ENCODE measurements at places on chromosomes 4 and X. TPM values are rescaled to one million over a fixed set of nuclear protein-coding genes. Genes with fewer than 3 reads are reported as not detected.

LAP3 gene
- total RNA-seq = 58.3 TPM

DGAT2L6 gene
- total RNA-seq = not detected

GNRHR gene
- total RNA-seq = not detected

- no peak for DNase-seq
Observed at GRCh38 chr4:48954314-48954713, 31.8 kb upstream of the CWH43 start.

DNA sequence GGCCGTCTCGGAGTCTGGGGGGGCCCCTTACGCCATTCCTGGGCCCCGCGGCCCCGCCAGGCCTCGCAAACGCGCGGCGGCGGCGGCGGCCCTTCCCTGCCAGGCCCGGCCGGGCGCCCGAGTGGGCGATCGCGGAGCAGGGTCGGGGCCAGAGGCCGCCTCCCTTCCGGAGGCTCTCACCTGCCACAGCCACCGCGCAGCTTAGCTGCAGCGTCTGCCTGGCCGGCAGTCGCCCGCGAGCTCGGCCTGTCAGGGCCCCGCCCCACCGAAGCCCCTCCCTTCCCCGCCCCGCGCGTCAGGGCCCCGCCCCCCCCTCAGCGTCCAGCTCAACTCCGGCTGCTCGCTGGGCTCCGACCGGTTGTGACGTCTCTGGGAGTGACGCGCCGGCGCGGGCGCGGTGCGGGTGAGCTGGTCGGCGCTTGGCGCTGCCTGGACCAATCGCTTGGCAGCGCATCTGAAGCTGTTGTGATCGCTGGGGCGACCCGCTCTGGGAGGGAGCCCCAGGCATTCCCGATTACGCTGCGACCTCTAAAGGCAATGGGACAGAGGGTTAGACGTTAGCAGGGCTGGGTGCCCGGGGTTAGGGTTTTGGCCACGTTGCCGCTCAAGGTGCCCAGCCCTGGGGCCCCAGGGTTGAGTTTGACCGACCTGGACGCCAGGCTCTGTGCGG is at the start of gene SLC10A3:
TSS of gene SLC10A3 (minus strand) at position 216 of the 670 bp plus-strand sequence. CDS start 1,689 bp downstream, outside the sequence.
- peak; percentile 95 for DNase-seq

All from neural progenitor cell (in vitro differentiated cells).